ENCODE measurements at places on chromosomes 13 and 19. TPM values are rescaled to one million over a fixed set of nuclear protein-coding genes. Genes with fewer than 3 reads are reported as not detected.

GRCh38 chr19:2550431-2551171, 74.7 kb downstream of the GADD45B start:
- DNase-seq, result no peak

Gene GJB6
- 8.3 TPM for total RNA-seq

Gene SMAD9
- 20.1 TPM for total RNA-seq

Gene ZNF136
- total RNA-seq, result 29.3 TPM
